Stomach (tissue), 19 donors: ENCODE measurements at places on chromosomes 4 and X. TPM values are rescaled to one million over a fixed set of nuclear protein-coding genes. Genes with fewer than 3 reads are reported as not detected.

DNA sequence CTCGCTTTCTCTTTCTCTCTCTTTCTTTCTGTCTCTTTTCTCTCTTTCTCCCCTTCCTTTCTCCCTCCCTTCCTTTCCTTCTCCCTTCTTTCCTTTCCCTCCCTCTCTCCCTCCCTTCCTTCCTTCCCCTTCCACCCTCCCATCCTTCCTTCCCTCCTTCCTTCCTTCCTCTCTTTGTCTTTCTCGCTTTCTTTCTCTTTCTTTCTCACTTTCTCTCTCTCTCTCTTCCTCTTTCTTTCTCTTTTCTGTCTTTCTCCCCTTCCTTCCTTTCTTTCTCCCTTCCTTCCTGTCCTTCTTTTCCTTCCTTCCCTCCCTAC lies 2.1 kb upstream of the SORCS2 start:
- H3K4me3 ChIP-seq = no peak overlapping the region
- H3K27ac ChIP-seq = no peak overlapping the region
- H3K36me3 ChIP-seq = no peaks in the 10 kb centered on the region
- H3K27me3 ChIP-seq = peaks cover 50% of the 10 kb centered on the region
- no peak for DNase-seq

- H3K27ac ChIP-seq = no peak overlapping the region
- no peak overlapping the region for H3K4me3 ChIP-seq
- no peak for DNase-seq
- H3K4me1 ChIP-seq = no peaks in the 10 kb centered on the region
Observed at GRCh38 chrX:37809970-37810369, 30.1 kb downstream of the CYBB start.

DNA sequence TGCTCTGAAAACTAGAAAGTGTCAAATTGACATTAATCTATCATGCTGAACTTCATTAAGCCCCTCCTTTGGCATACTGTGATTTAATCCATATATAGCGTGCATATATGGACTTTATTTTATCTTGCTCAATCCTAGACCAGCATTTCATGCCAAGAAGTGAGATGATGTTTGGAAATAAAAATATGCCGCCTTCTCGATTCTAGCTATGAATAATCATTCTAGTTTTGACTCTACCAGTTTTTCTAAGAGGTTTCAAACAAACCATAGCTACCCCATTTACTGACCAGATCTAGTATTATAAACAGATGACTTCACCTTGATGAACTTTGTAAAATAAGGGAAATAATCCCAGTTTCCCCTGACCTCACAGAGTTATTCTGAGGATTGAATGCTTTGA lies 95.0 kb downstream of the ARX start:
- no peaks in the 10 kb centered on the region for H3K27me3 ChIP-seq
- no peak overlapping the region for H3K27ac ChIP-seq
- peaks cover under 1% of the 10 kb centered on the region for H3K36me3 ChIP-seq
- no peak overlapping the region for H3K4me3 ChIP-seq
- H3K4me1 ChIP-seq = no peaks in the 10 kb centered on the region

DNA sequence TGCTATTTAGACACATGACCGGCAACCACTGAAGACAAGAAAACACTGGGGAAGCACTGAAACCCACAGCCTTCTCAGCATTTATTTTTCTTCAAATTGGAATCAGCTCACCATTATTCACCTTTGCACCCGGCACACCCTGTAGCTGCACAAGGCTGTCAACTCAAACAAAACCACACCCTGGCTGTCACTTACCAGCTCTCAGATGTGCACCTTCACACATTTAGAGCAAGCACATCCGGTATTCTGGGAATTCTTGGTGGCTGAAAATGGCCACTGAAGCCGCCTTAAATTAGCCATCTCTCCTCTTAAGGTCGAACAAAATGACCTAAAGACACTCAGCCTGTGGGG lies 5.9 kb downstream of the ZFYVE28 start:
- H3K4me1 ChIP-seq = peaks cover 28% of the 10 kb centered on the region
- peak overlapping the region; percentile 21 for H3K4me3 ChIP-seq
- H3K27me3 ChIP-seq = peaks cover 19% of the 10 kb centered on the region
- peak; percentile 40 for DNase-seq
- H3K27ac ChIP-seq = peak overlapping the region; percentile 80

GRCh38 chr4:16544251-16544721 lies 318.0 kb upstream of the TAPT1 start:
- no peak overlapping the region for H3K4me3 ChIP-seq
- no peaks in the 10 kb centered on the region for H3K4me1 ChIP-seq

GRCh38 chrX:135112096-135112729 lies 8.1 kb downstream of the ETDB start:
- no peaks in the 10 kb centered on the region for H3K27me3 ChIP-seq
- no peaks in the 10 kb centered on the region for H3K36me3 ChIP-seq
- no peak overlapping the region for H3K4me3 ChIP-seq
- DNase-seq = peak; percentile 59
- no peak overlapping the region for H3K27ac ChIP-seq

DNA sequence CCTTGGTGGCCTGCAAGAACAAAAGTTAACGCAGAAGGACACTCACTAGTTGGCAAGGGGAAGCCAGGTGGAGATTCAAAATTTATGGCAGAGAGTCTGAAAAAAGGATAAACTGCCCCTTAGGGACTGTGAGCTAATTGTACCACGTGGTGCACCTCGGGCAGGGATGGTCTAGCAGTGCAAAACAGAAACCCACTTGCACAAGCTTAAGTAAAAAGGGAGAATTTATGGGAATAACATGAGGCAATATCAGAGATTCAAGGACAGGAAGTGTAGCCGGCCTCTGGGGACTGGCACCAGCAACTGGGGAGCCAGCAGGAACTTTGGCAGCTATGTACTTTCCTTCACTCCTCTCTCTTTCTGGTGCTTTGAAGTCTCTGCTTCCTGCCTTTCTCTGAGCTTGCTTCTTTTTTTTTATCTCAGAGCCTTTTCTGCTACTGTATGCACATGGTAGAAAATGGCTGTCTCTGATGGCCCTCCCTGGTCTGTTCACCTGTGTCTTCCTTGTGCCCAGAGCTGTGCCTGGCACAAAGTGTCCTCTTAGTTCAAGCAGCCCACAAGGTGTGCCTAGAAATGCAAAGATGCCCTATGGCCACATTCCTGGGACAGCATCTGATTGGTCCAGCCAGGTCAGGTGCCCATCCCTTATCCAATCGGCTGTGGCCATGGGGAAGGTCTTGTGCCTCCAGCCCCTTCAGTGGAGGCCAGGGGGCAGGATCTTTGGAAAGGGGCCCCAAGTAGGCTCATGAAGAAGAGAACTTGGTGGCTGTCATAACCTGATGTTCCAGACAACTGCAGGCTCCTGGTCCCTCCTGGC lies 114.8 kb upstream of the ATP6AP2 start:
- no peak overlapping the region for H3K4me3 ChIP-seq
- no peaks in the 10 kb centered on the region for H3K4me1 ChIP-seq
- H3K27ac ChIP-seq = no peak overlapping the region
- H3K36me3 ChIP-seq = no peaks in the 10 kb centered on the region
- DNase-seq = no peak

DNA sequence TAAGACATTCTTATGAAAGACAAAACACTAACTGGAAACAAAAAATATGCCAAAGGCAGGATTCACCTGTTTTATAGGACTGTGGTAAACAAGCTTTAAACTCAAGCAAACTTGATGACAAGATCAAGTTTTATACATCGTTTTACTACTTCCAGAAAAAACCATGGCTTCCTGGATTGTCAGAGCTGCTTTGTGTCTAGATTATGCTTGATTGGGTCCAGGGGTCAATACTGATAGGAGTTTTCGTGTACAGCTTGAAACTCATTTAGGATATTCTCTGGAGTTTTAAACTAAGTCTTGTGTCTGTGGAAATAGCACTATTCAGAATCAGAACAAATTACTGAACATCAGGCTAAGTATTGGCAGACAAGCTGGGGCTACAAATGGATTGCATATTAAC lies 13.0 kb downstream of the HCCS start:
- no peak for DNase-seq
- no peak overlapping the region for H3K4me3 ChIP-seq
- no peak overlapping the region for H3K27ac ChIP-seq

GRCh38 chrX:69510137-69510715 lies 6.1 kb downstream of the NALF2 start:
- peaks cover 13% of the 10 kb centered on the region for H3K27me3 ChIP-seq
- H3K36me3 ChIP-seq = no peaks in the 10 kb centered on the region
- DNase-seq = no peak
- H3K4me3 ChIP-seq = no peak overlapping the region
- H3K4me1 ChIP-seq = no peaks in the 10 kb centered on the region

DNA sequence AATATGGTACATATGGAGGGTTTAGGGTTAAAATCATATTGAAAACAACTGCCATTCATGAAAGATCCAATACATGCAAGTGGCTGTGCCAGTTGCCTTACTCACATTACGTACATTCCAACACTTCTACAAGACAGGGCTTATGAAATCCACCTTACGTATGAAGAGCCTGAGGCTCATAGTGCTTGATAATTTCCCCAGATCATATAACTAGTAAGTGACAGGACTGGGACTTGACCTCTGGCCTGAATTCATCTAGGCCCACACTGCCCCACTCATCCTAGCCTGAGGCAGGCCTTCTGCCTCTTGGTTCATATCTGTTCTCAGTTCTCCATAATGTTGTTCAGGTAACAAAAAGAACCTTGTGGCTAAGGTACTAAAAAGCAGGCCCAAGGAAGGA lies 226.3 kb downstream of the FGF13 start:
- no peaks in the 10 kb centered on the region for H3K4me1 ChIP-seq
- no peak overlapping the region for H3K27ac ChIP-seq
- no peak for DNase-seq
- no peaks in the 10 kb centered on the region for H3K36me3 ChIP-seq
- no peaks in the 10 kb centered on the region for H3K27me3 ChIP-seq

- H3K27me3 ChIP-seq = no peaks in the 10 kb centered on the region
- peak; percentile 79 for DNase-seq
- H3K36me3 ChIP-seq = no peaks in the 10 kb centered on the region
- peaks cover 53% of the 10 kb centered on the region for H3K4me1 ChIP-seq
- H3K4me3 ChIP-seq = peak overlapping the region; percentile 82
Observed at GRCh38 chr4:83012200-83012686, 1.6 kb upstream of the LIN54 start.

DNA sequence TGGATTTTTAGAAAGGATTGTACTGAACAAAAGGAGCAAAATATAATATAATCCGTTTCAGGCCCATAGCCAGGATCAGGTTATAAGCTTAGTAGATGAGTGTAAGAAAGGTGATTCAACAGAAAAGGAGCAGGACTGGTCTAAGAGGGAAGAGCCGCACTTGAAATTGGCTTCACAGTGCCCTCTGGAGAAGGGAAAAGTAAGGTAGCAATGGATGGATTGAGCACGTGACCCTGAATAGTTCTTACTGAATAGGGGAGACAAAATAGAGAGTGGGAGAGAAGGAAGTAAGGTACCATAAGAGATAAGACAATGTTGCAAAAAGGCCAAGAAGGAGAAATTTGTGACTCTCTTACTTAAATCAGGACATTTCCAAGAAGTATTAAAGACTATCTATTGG lies 15.6 kb downstream of the CXorf66 start:
- no peak for DNase-seq
- H3K27ac ChIP-seq = no peak overlapping the region
- no peaks in the 10 kb centered on the region for H3K36me3 ChIP-seq
- no peaks in the 10 kb centered on the region for H3K27me3 ChIP-seq
- H3K4me1 ChIP-seq = no peaks in the 10 kb centered on the region

DNA sequence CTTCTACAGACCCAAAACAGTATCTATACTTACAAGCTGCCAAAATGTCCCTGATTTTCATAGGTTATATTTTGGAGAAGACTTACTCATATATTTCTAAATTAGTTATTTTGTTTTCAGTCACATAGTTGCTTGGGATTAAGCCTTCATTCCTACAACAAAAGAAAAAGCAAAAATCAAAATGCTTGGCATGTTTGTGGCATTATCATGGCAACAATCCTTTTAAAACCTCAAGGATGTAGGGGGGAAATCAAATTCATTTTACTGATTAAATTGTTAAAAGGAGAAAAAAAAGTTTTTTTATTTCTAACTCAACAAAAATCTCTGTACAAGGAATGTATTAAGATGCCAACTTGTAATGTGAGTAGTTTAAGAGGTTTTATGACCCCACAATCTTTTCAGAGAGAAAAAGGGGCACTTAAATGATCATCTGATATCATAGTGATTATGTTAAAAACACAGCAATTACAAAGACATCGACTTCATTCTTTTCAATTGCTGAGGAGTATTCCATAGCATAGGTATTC lies 23.5 kb downstream of the TXK start:
- no peaks in the 10 kb centered on the region for H3K4me1 ChIP-seq
- H3K27ac ChIP-seq = no peak overlapping the region
- no peaks in the 10 kb centered on the region for H3K27me3 ChIP-seq
- H3K36me3 ChIP-seq = no peaks in the 10 kb centered on the region
- DNase-seq = no peak

- H3K4me1 ChIP-seq = no peaks in the 10 kb centered on the region
- no peaks in the 10 kb centered on the region for H3K36me3 ChIP-seq
- H3K27me3 ChIP-seq = no peaks in the 10 kb centered on the region
- DNase-seq = no peak
- no peak overlapping the region for H3K27ac ChIP-seq
- H3K4me3 ChIP-seq = no peak overlapping the region
Observed at GRCh38 chr4:10353110-10353509, 104.1 kb downstream of the ZNF518B start.

- no peaks in the 10 kb centered on the region for H3K36me3 ChIP-seq
- no peak overlapping the region for H3K4me3 ChIP-seq
- no peaks in the 10 kb centered on the region for H3K4me1 ChIP-seq
- no peak overlapping the region for H3K27ac ChIP-seq
- no peaks in the 10 kb centered on the region for H3K27me3 ChIP-seq
Observed at GRCh38 chr4:12697970-12698369, 786.2 kb downstream of the RAB28 start.

- no peaks in the 10 kb centered on the region for H3K27me3 ChIP-seq
- H3K36me3 ChIP-seq = no peaks in the 10 kb centered on the region
- H3K4me3 ChIP-seq = no peak overlapping the region
- no peak overlapping the region for H3K27ac ChIP-seq
Observed at GRCh38 chrX:104427693-104428092, 138.3 kb upstream of the IL1RAPL2 start.

- H3K4me1 ChIP-seq = no peaks in the 10 kb centered on the region
- H3K27me3 ChIP-seq = no peaks in the 10 kb centered on the region
- H3K36me3 ChIP-seq = no peaks in the 10 kb centered on the region
- no peak overlapping the region for H3K27ac ChIP-seq
- no peak overlapping the region for H3K4me3 ChIP-seq
Observed at GRCh38 chrX:101430457-101431078, 22.5 kb downstream of the HNRNPH2 start.

Gene ABCG2
- total RNA-seq = 17.8 TPM

Gene HHIP
- 31.9 TPM for total RNA-seq

Gene P2RY4
- 0.73 TPM for total RNA-seq

Gene CTAG2
- total RNA-seq = not detected

Gene F8A2
- not detected for total RNA-seq

Gene ZNF157
- total RNA-seq = not detected
